ENCODE measurements at places on chromosomes 11 and 22.

DNA sequence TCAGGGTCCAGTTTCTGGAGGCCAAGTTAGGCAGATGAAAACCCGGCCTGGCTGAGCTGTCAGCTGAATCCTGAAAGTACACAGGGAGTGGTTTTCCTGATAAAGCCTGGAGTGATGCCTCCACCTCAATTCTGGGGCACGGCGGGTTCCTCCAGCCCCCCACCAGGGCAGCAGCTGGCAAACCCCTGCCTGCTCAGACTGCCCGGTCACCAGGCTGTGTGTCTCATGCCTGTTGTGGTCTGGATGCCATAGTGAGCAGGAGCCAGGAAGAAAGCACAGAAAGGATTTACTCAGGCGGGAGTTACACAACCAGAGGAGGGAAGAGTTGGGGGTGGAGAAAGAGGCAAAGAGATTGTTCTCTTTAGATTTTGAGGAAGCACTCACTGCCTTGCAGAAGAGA is 119.9 kb upstream of the RASSF10 start:
- DNase-seq, result peak; percentile 75

DNA sequence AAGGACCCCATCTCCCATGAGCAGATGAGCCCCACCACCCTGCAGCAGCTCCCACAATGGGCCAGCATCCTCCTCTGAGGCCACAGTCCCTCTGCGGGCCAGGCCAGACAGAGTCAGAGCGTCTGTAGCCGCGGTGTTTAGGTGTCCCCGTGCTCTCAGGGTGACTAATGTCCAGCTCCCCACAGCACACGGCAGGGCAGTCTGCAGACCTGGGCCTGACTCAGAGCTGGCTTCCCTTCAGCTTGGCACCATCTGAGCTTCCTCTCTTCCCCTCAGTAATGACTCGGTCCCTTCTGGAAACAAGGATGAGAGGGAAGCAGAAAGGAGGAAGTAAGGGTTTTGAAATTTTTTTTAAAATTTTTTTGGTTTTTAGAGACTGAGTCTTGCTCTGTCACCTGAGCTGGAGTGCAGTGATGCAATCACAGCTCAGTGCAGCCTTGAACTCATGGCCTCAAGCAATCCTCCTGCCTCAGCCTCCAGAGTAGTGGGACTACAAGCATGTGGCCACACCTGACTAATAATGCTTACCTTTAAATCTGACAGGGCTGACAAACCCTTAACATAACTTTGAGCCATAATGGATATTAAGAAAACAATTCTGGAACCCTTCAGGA is 28.5 kb downstream of the LRRC74B start:
- peak; percentile 94 for DNase-seq

- no peak for DNase-seq
Observed at GRCh38 chr11:116642902-116643301, 129.9 kb downstream of the BUD13 start.

- no peak for DNase-seq
Observed at GRCh38 chr11:71488681-71489270, 35.8 kb downstream of the NADSYN1 start.

GRCh38 chr11:31106968-31107576 is 262.5 kb downstream of the DCDC1 start:
- DNase-seq, result peak; percentile 62

GRCh38 chr22:28608546-28608945 is 71.1 kb downstream of the TTC28 start:
- DNase-seq, result no peak

- no peak for DNase-seq
Observed at GRCh38 chr11:83256602-83257340, 29.4 kb downstream of the CCDC90B start.

DNA sequence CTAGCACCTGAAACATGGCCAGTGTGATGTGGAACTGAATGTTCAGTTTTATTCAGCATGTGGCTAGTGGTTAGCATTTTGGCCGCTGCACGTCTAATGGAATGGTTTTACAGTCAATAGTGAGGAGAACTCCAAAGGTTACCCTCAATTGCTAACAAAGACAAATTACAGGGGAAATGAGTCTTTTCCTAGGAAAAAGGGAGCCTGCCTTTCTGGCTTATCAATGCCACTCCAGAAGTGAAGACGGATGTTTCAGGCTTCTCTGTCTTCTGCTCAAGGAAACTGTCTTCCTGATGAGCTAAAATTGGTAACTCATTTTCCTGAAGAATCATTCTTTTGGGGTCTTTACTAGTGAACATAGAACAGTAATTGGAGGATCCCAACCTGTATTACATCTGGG is 84.3 kb upstream of the CRTAM start:
- no peak for DNase-seq

DNA sequence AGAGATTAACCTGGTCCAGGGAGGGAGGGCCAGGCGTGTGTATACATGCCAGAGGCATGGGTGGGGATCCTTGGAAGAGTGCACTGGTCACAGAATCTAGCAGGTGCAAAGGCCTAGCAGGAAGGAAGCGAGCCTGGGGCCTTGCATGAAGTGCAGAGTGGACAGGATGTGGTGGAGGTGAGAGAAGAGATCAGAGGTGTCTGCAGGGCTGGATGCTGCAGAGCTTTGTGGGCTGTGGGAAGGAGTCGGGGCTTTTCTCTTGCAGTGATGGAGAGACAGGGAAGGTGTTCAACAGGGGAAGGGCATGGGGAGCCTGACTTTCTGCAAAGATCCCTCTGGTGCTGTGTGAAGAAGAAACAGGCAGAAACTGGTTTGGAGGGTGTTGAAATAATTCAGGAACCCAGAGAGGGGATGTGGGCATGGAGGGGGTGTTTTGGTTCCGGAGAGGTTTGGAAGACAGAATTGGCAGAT is 2.5 kb upstream of the TPST2 start:
- DNase-seq, result no peak

DNA sequence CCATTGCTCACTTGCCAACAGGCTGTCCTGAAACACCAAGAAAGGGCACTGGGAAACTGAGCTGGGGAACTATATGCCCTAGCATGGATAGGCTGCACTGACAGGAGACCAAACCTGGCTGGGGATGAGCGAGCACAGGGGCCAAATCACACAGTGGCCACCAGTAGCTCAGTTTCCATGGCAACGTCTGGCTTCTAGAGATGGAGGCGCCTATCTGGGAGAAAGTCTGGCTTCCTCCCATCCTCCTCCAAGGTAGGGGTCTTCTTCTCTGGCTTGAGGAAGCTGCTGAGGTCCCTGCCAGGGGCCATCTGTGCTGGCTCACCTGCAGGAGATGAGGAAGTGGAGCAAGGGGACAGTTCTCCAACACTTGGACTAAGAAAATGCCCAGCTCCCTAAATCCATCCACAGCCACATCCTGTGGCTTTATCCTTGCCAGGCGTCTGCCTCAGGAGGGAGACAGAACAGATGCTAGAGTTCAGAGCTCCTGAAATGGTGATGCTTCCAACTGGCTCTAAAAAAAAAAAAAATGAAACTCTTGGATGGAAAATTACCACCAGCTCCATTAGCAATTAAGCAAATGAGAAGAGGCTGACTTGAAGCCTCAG is 48.3 kb downstream of the SYT13 start:
- DNase-seq, result no peak

- DNase-seq, result peak; percentile 45
Observed at GRCh38 chr11:77779935-77780334, 40.6 kb downstream of the RSF1 start.

- DNase-seq, result no peak
Observed at GRCh38 chr11:61497876-61498275, 10.7 kb upstream of the LRRC10B start.

GRCh38 chr22:46990937-46991550 is 228.6 kb downstream of the TBC1D22A start:
- no peak for DNase-seq

GRCh38 chr22:36714110-36714509 is 10.6 kb upstream of the CACNG2 start:
- no peak for DNase-seq

- DNase-seq, result no peak
Observed at GRCh38 chr11:9703280-9703679, 39.4 kb downstream of the SWAP70 start.

DNA sequence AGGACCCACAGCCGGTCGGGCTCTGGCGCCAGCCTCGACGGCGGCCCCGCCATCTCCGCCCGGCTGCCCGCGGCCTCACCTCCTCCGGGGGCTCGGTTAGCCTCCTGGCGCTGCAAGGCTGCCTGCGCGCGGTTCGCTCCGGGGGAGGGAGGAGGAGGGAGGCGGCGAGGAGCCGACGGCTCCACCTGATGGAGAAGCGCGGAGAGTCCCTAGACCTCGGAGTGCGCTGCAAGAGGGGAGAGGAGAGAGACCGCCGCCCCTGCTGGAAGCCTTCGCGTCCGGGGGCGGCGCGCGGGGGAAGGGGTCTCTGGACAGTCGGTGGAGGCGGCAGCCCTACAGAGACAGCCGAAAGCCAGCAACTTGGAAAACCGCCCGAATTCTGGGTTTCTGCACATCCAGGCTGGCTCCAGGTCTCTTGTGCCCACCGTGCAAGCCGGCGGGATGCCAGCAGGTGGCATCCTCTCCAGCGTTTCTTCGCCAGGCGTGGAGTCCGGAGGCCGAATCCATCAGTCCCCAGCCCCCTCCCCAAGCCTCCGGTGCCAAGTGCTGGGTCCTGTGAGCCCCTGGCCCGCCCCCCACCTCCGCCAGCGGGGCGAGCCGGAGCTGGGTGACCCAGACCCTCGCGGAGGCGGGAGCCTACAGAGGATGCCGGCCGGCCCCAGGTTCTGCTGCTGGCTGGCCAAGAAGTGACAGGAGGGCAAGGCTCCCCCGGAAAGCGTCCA is 2.9 kb upstream of the KIRREL3 start:
- peak; percentile 79 for DNase-seq

- DNase-seq, result no peak
Observed at GRCh38 chr11:19426756-19427403, 186.1 kb upstream of the E2F8 start.

DNA sequence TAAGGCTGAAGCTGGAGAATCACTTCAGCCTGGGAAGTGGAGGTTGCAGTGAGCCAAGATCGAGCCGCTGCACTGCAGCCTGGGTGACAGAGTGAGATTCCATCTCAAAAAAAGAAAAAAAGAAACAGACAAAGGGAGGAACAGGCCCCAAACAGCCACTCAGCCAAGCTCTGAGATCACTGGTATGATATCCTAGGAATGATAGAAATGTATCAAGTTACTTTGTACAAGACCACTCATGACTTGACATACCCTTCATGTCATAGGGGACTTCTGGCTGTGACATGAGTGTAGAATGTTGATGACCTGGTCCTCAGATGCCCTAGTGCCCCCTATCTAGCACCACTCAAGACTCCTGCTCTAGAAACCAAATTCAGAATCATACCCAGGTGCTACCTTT is 216.5 kb downstream of the NAV2 start:
- DNase-seq, result peak; percentile 44

- no peak for DNase-seq
Observed at GRCh38 chr11:1838077-1838425, 730 bp upstream of the TNNI2 start.

All from kidney tubule cell (primary cell).